Effector memory CD4-positive, alpha-beta T cell (primary cell): ENCODE measurements at places on chromosomes 6 and 20.

DNA sequence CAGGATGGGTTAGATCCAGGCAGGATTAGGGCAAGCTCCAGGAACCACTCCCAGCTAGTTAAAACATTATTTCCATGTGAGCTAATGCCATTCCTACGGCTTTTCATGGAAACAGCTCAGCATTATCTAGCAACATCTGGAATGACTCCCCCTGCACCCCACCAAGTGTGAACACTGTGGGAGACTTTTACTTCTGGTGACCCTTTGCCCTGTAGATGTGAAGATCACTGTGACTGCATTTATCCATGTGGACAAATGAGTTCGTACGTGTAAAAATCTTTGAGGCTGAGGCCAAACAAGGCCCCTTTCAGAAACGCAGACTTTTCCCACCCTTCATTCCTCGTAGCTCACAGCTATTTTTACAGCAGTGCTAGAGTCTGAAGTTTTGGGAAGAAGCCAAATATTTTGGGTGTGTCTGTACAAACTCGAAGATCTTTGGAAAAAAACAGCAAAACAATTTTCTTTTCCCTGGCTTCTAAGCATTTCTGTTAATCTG, 221.8 kb upstream of the SOX4 start:
- no peak for DNase-seq

- DNase-seq, result no peak
Observed at GRCh38 chr6:166310634-166311033, 2.4 kb upstream of the PRR18 start.

GRCh38 chr6:74404366-74404765, 708.4 kb downstream of the CD109 start:
- DNase-seq, result no peak

GRCh38 chr6:156474507-156475120, 302.6 kb upstream of the ARID1B start:
- DNase-seq, result no peak

DNA sequence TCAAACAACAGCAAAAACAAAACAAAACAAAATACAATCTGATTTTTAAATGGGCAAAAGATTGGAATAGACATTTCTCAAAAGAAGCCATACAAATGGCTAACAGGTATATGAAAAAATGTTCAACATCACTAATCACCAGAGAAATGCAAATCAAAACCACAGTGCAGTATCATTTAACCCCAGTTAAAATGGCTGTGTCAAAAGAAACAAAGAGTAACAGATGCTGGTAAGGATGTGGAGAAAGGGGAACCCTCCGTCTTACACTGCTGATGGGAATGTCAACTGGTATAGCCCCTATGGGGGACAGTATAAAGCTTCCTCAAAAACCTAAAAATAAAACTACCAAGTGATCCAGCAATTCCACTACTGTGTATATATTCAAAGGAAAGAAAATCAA, 10.9 kb upstream of the NELFCD start:
- DNase-seq, result no peak

- no peak for DNase-seq
Observed at GRCh38 chr20:49775229-49775693, 37.4 kb upstream of the SLC9A8 start.

- no peak for DNase-seq
Observed at GRCh38 chr6:147238164-147238563, 33.9 kb downstream of the STXBP5 start.

DNA sequence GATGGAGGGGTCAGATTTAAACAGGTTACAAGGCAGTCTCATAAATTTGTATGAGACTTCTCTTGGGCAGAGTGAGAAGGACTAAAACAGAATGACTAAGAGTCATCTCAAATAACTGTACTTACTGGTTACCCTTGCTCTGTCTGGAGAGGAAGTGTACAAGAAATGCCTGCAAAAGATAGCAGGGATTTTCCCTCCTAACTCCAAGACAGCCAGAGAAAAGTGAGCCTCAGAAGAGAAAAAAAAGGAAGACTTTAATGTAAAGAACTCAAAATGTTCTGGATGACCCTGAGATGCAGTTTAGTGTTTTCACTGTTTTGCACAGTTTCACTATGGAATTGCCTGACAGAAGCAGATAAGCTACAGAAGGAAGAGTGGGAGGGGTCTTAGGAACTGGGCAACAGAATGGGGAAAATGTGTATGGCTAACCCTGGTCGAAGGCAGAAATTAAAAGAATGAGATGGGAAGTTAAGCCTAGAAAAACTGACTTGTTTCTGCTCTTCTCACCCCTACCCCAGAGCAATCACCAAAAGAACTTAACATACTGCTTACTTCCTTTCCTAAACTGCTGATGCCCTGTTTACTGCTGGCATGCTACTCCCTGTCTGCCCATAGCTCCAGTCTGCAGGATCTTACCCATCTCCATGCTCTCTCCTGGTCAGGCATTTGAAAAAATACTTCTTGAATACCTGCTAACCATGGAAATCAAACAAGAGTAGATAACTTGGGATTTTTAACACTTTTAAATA, 98.1 kb upstream of the MARCKS start:
- no peak for DNase-seq

GRCh38 chr6:166624275-166624674, 2.8 kb downstream of the RPS6KA2 start:
- DNase-seq, result no peak

DNA sequence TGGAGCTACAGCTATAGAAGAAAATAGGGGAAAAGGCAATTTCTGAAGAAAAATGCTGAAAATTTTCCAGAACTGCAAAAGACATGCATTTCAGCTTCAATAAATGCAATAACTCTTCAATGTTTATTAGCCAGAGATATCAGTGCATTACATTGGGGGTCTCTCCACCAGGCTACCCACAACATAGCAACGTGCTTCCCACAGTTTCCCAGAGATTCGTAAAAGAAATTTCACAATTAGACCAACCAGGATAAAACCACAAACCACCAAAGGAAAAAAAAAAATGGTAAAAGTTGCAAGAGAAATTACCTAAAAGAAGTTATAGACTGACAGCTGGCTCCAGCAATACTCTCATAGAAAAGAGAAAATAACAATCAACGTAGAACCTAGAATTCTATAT, 16.0 kb downstream of the LY86 start:
- DNase-seq, result no peak

GRCh38 chr6:74357321-74357720, 661.3 kb downstream of the CD109 start:
- no peak for DNase-seq

- DNase-seq, result no peak
Observed at GRCh38 chr20:33846291-33846935, 35.3 kb downstream of the CHMP4B start.

- DNase-seq, result no peak
Observed at GRCh38 chr20:17925141-17925939, 43.3 kb downstream of the SNX5 start.

- no peak for DNase-seq
Observed at GRCh38 chr6:104702126-104702841, 157.4 kb downstream of the HACE1 start.

- no peak for DNase-seq
Observed at GRCh38 chr20:36275441-36276189, 30.5 kb upstream of the DLGAP4 start.

DNA sequence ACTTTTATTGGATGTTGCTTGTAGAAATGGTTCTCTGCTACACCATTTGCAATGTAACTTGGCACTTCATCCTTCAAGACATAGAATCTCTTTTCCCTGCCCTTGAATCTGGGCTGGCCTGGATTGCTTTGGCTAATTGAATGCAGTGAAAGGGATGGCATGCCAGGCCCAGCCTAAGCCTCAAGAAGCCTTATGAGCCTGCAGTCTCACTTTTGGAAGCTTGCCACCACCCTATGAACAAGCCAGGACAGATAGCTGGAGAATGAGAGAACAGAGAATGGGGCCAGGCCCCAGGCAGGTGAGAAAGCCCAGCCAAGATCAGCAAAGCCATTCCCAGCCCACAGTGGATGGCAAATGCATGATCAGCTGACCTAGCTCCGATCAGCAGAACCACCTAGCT, 350.7 kb upstream of the RNF24 start:
- no peak for DNase-seq

- DNase-seq, result no peak
Observed at GRCh38 chr6:15628499-15629131, 34.2 kb downstream of the DTNBP1 start.

DNA sequence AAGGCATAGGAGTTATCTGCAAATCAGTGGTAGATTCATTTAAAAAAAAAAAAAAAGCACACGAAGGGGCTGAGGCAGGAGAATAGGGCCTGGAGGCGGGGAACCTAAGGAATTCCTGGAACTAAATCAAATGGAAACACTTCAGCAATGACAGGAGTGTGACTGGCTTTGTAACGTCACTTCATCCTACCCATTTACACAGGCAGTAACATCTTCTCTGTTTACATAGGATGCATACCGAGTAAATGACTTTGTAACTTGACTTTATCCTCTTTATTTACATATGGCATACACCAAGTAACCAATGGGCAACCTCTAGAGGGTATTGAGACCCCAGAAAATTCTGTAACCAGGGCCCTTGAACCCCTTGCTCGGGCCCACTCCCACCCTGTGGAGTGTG, 56.4 kb upstream of the IYD start:
- DNase-seq, result no peak
